Stimulated activated CD8-positive, alpha-beta memory T cell treated with anti-CD3 and anti-CD28 coated beads, Interleukin-7, amount 100 ng/mL, for 24 hours (primary cell): ENCODE measurements at places on chromosomes 6 and 20.

- no peak for DNase-seq
Observed at GRCh38 chr20:20202768-20203167, 150.4 kb downstream of the CFAP61 start.

DNA sequence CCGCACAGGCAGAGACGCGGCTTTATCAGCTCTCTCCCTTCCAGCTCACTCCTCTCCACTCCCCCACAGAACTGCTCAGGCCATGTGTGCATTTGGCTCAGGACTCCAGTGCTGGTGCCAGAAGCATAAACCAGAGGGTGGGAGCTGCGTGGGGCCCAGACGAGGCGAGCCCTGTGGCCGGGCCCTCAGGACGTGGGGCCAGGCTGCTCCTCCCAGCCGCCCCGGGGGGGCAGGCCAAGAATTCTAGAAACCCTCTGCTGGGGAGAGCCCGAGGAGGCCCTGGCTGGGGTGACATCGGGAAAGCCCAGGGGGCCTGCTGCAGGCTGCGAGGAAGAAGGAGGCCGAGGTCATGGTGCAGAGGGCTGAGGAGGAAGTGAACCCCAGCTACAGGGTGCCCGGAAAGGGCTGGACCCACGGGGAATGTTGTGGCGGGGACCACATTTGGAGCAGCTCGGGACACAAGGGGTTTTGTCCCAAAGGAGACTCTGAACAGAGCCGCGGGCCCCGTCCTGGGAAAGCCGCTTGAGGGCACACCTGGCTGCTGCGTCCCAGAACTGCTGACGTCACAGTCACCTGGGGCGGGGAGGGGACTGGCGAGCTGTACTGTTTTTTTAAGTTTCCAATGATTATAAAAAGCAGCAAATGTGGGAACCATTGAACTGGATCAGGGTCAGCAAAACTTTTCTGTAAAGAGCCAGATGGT, 107.1 kb downstream of the BANF2 start:
- DNase-seq, result no peak

DNA sequence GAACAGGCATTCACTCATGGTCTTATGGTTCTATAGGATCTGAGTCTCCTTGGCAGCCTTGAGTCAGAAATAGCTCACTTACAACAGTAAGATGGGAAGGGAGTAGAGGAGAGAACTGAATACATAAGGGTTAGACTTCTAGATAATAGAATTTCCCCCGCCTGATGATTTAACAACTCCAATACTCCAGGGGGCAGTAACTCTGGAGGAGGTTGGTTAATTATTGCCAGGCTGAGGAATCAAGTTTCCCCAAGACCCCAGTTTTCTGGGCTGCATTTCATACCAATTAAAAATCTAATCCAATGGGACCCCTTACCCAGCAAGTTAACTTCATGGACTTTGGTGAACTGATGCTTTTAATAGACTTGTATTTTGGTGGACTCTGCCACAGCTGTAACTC, 94.2 kb upstream of the MOCS1 start:
- DNase-seq, result no peak

GRCh38 chr20:8424010-8424409, 291.9 kb downstream of the PLCB1 start:
- DNase-seq, result no peak

DNA sequence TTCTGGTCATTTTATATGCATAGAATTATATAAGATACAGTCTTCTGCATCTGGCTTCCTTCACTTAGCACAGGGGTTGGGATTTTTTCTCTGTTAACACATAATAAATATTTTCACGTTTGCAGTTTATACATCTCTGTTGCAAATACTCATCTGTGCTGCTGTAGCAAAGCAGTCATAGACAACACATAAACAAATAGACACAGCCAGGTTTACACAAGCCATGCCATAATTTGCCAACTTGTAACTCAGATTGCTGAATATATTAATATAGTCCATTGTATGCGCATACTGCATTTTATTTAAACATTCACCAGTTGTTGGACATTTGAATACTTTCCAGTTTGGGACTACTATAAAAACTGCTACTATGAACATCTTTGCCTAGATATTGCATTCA, 35.0 kb downstream of the LMBRD1 start:
- DNase-seq, result no peak

DNA sequence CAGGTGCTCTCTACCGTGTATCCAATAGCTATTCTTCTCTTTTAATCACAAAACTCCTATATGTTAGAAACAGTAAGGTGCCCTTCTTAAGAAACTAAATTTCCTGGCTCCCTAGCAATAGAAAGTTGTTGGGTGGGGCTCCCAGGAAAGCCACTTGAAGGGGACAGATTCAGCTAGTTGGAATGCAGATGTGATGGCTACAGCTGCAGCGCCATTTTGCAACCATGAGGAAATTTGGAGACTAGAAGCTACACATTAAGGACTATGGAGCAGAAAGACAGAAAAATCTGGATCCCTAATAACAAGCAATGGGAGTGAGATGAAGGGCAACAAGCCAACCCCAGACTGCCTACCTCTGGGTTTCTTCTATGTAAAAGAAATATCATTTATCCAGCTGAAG, 108.8 kb upstream of the AFDN start:
- DNase-seq, result no peak

DNA sequence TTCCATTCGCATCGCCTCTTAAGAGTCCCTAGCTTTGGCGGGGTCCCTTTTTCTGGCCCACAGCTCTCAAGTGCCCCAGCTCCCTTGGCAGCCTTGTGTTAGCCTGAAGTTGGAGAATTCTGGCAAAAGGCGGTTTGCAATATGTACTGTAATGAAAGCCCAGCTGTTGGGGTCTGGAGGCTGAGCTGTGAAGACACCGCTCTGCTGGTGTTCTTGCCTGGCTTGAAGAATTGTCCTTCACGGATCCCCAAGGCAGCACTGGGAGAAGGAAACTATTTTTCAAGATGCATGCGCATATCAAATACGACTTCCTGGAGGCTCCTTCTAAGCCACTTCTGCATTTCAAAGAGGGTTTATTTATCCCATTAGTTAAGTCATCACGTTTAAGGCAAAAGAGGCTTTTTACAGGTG, 21.4 kb upstream of the CITED2 start:
- DNase-seq, result no peak

DNA sequence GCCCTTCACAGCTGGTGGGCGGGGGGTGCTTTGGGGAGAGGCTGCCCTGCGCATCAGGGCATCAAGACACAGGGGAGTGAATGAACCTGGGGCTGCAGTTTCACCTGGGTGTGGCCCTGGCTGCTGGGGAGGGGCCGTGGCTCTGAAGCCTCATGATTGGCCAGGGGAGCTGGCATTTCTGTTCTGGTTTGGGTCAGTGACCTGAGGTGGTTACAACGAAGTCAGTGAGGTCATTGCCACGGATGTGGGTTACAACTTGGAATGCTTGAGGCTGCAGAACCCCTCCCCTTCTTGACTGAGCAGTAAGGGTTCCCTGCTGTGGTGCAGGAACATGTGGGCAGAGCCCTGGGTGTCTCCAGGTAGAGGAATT, 3.0 kb downstream of the TCEA2 start:
- DNase-seq, result no peak

GRCh38 chr20:39646874-39647413, 684.8 kb downstream of the DHX35 start:
- no peak for DNase-seq

- no peak for DNase-seq
Observed at GRCh38 chr6:138680085-138680484, 93.5 kb upstream of the CCDC28A start.

- no peak for DNase-seq
Observed at GRCh38 chr6:52400313-52401041, 19.7 kb upstream of the EFHC1 start.

DNA sequence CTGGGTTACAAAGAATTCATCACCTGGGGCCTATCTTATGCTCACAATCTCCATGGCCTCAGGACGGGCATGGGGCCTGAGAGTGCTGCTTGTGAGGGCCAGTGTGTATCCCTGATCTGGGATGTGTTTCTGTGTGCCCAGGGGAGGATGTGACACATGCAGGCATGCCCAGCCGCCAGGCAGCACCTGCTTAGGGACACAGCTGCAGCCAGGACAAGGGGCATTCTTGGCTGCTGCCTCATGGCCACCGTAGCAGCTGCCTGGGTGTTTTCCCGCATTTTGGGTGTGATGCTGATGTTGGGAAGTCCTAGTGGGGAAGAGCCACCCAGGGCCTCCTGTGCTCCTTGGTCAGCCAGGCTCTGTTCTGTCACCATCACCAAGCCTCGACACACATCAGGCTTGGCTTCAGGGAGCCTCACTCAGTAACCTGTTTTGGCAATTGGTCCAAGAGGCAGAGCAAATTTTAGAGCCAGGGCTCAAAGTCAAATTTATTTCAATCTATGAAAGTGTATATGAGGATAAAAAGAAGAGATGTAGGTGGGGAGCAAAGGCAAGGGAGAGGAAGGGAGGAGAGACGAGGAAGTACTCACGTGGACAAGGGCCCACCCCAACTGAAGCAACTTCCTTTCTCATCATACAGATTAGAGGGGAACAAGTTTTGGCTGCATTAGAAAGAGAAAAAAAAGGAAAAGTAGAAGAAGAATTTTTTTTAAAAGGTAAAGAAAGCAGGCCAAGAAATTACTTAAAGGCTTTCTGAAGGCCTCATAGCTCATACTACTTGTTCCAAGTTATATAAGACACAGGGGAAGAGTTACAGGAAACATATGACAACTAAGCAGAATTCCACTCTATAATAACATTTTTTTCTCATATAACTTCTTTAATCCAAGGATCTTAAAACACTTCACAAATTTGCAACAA, 269.9 kb upstream of the SUPT3H start:
- no peak for DNase-seq

DNA sequence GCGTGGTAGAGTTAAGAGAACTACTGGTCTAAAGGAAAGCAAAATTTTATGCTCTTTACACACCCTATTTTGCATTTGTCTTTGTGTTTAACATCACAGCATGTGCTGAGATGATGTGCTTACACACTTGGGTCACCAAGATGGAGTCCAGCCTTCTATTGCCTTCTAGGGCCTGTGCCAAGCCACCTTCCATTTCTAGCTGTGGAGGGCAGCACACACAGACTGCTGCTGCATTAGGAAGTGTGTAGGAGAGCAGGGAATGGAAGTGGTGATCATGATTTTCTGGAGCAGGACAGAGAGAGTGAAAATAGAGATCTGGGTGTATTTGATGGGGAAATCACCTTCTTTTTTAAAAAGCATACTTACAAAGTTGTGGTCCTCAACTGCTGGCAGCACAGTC, 191.6 kb downstream of the SOX4 start:
- no peak for DNase-seq

DNA sequence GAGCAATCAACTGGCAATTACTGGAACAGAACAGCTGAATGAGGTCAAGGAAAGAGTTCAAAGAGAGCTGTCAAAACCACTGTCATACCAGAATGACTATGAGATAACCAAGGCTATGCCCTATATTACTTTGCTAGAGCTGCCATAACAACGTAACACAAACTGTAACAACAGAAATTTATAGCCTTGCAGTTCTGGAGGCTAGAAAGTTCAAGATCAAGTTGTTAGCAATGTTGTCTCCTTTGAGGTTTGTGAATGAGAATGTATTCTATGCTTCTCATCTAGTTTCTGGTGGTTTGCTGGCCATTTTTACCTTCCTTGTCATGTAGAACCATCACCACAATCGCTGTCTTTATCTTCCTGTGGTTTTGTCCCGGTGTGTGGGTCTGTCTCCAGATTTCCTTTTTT, 1323.0 kb upstream of the GJE1 start:
- DNase-seq, result no peak
